ENCODE measurements at places on chromosomes 6 and 20.

- DNase-seq: no peak
These were observed 113.1 kb downstream of the SULF2 start for GRCh38 chr20:47672166-47672565.

GRCh38 chr6:170440437-170440836 lies 112.7 kb downstream of the PSMB1 start:
- DNase-seq: no peak

DNA sequence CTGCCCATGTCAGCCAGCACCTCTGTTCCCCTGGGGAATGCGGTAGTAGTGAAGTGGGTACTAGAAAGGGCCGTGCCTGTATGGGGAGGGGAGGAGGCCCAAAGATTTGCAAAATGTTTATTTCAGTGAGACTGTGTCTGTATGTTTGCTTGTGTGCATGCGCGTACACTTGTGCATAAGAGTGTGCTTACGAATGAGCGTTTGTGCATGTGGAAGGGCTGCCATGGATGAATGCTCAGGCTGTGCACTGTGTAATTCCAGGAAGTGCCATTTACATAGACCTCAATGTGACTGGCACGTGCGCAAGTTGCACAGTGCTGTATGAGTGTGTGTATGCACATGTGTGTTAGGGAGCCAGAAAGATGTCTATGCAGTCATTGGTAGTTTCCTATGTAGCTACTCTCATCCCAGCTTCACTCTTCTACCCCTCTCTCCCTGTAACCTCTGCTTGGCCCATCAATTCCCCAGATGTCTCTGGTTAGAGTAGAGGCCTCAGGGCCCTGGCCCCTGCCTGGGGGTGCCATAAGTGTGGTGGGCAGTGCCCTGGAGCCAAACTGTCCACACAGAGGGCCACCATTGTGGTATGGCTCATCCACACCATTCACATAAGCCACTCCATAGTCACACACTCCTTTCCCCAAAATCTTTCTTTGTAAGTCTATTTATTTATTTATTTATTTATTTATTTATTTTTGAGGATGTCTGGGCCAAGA lies 26.8 kb upstream of the SLC22A7 start:
- no peak for DNase-seq

GRCh38 chr20:24436160-24436559 lies 33.3 kb upstream of the SYNDIG1 start:
- no peak for DNase-seq

DNA sequence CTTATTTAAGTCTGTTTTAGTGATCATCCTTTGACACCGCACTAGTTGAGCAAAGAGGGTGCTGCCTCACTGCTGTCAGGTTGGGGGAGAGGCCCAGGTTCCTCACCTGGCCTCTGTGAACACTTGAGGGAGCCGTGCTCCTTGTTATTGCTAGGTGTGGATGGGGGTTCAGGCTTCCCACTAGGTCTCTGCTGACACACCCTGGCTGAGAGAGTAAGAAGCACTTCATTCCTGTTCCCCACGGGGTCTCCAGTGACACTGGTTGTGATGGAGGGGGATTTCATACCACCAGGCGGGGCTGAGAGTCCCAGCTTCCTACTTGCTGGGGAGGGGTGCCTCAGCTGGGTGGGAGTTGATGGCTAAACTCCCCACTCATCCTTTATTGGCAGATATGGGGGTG lies 11.1 kb upstream of the NOTCH4 start:
- DNase-seq: no peak

- DNase-seq: no peak
These were observed 435 bp downstream of the KIFC1 start for GRCh38 chr6:33391922-33392594.

GRCh38 chr6:35367646-35368037 lies 25.3 kb downstream of the PPARD start:
- DNase-seq: no peak

- DNase-seq: no peak
These were observed 357.3 kb downstream of the THBS2 start for GRCh38 chr6:168896321-168896720.

GRCh38 chr20:47925593-47925992 lies 140.3 kb upstream of the SULF2 start:
- DNase-seq: no peak

DNA sequence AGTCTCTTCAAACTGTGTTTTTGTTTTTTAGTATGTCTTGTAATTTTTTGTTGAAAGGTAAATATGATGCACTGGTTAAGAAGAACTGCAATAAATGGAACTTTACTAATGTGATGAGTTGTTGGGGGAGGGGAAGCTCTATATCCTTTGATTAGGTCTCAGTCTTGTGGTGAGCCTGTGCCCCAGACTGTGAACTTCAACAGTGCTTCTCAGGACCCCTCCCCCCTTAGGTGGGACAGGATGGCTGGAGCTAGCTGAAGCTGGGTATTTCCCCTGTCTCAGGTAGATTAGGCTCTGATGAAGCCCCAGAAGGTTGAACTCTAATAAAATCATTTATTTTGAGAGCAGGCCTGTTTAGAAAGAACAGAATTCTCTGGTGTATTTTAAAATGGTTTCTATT lies 31.4 kb upstream of the TASP1 start:
- no peak for DNase-seq

DNA sequence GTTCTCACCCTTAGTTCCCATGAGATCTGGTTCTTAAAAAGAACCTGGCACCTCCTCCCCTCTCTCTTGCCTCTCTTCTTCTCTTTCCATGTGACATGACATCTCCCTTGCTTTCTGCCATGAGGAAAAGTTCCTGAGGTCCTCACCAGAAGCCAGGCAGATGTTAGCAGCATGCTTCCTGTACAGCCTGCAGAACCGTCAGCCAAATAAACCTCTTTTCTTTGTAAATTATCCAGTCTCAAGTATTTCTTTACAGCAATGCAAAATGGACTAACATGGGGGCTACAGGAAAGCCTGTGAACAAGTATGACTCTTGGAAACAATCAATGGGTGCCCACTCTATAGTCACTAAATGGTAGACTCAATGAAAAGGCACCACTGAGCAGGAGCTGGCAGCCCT lies 34.5 kb downstream of the ADTRP start:
- no peak for DNase-seq

DNA sequence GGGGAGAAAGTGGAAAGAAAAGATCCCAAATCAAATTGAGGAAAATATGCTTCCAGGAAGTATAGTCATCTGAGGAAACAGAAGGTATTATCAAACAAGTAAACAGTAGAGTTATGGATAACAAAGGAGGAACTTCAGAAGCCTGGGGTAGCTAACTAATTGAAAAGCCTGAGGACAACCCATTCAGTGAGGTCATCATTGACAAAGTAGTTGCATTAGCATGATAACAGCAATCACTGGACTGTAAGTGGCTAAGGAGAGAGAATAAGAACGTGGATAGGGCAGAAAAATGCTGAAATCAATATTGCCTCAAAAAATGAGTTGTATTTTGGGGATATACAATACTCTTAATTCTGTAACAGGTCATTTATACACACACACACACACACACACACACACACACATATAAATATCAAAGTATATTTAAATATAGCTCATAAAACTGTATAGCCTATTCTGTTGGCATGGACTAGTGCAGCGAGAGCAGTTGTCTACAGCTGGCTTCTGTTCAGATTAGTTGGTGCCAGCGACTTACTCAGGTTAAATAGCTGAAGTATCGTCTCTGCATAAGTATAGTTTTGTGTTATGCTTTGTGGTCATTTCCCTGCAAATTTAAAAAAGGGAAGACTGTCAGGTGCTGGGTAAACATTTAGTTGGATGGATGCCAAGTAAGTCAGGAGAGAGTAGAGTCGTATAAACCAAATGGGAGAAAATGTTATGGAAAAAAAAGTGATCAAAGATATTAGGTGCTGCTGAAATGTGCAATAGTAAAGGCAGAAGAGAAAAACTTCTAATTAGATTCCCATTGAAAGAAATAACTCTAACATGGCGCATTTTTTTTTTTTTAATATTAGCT lies 33.8 kb upstream of the CTAGE9 start:
- DNase-seq: no peak

DNA sequence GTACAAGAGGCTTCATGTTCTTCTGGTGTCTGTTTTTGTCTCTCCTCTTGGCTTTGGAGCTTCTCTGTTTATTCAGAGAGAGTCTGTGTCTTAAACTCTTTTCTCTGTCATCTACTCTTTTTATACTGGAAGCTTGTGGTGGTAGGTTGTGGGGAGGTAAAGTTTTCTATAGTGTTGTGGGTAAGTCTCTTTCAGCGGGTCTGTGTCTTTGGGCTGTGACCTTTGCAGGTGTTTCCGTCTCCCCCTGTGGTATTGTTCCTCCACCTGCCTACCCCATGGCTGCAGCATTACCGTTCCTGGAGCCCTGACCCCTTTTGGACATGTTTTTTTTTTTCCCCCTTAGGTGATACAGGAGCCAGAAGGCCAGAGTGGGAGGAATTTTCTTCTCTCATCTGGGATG lies 37.9 kb upstream of the FERMT1 start:
- DNase-seq: no peak

GRCh38 chr20:16942756-16943155 lies 194.6 kb downstream of the OTOR start:
- no peak for DNase-seq

DNA sequence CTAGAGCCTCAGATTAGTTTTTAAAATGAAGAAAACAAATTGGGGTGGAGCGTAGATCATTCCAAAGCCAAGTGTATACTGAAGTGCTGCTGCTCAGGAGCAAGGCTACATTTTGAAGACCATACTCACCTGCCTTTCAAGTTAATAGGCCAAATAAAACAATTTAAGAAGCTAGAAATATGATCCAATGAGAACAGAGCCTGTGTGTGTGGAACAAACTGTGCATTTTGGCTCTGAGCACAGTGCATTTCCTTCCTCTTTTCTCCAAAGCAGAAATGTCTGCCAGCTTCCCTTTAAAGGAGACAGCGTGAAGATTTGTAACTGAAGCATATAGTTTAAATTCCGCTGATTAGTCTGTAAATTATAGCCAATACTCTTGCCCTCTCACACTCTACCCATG lies 3.2 kb upstream of the IFNGR1 start:
- no peak for DNase-seq

DNA sequence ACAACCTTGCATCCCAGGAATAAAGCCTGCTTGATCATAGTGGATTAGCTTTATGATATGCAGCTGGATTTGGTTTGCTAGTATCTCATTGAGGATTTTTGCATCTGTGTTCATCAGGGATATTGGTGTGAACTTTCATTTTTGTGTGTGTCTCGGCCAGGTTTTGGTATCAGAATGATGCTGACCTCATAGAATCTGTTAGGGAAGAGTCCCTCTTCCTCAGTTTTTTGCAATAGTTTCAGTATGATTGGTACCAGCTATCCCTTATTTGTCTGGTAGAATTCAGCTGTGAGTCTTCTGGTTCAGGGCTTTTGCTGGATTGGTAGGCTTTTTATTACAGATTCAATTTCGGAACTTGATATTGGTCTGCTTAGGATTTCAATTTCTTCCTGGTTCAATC lies 132.5 kb downstream of the ZFAND3 start:
- no peak for DNase-seq

DNA sequence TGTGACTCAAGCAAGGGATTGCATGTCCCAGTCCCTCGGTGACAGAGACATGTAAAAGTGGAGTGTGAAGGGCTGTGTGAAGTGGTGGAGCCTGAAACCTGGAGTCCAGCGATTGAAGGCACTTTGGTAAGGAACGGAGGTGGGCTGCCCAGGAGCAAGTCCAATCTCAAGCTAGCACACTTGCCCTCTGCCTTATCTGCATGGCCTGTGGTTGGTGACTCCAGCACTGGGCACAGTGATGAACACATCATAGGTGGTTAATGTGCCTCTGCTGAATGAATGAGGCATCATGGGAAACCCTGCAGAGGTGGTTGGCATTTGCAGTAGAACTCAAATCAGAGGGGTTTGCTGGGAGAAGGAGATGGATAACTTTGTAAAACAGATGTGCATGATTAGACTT lies 14.9 kb upstream of the ULBP3 start:
- DNase-seq: no peak

GRCh38 chr6:145561095-145562072 lies 173.9 kb downstream of the EPM2A start:
- no peak for DNase-seq

GRCh38 chr20:64049060-64049877 lies at the start of gene SOX18:
Gene SOX18, minus strand, starts transcription at chr20:64049639. Its CDS starts 123 bp downstream, at chr20:64049516.
- DNase-seq: no peak

DNA sequence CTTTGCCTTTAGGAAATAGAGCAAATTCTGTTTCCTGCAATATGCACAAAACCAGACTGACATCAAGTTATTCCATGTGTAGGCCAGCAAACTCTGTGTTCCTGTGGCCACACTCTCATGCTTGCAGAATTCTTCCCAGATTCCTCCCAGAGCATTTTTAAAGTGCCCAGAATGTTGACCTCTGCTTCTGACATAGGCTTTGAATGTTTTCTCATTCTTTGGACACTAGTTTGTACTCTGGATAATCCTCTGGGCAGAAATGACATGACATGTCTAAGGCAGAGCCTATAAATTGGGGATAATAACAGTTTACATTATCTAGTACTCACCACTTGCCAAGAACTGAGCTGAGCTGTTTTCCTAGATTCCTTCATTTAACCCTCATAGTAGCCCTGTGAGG lies 9.2 kb upstream of the EFHC1 start:
- DNase-seq: no peak

DNA sequence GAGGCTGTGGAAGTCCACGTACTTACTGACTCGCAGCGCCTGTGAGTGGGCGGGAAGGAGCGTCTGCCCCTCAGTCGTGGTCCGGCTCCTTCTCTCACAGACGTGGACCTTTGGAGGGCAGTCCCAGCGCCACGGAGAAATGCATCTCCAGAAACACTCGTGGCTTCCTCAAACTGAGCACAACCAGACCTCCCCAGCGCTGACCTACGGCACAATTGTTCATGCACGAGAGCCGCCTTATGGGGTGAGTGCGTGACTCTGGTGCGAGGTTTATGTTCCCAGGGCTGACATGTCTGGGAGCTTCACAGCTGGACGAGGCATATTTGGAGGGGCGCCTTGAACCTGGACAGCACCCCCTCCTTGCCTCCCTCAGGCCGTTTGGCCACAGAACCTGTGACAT lies 29.7 kb downstream of the FRMD1 start:
- no peak for DNase-seq

GRCh38 chr20:12699374-12700228 lies 309.2 kb upstream of the SPTLC3 start:
- DNase-seq: no peak

DNA sequence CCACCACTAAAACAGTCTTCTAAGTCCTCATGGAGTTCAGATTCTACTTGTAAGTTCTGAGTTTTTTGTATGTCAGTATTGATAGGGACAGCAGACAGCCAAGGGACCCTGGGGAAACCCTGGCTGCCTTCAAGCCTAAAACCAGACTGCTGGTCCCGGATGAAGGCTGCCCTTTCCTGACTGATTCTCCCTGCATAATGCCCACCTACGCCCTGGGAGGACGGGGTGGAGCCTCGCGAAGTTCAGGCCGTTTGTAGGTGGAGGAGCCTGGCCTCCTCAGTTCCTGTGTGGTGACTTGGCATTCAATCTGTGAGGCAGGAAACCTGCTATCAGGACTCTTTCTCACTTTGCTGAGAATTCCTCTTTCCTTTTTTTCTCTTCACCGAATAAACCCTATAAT lies 120.3 kb upstream of the LGSN start:
- DNase-seq: no peak

DNA sequence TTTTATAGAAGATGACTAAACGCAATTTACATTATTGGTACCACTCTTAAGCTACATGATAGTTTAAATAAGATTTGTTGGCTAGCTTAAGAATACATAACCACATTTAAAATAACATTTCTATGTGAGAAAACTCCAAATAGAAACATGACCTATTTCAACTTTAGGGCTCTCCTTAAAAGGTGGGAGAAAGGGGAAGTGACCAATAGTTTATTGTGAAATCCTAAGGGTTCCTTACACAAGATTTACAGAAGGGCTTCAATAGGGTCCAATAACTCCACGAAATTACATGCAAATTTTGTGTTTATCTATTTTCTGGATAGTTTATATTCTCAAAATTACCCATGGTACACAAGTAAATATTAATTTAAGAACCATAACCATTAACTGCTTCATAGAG lies 91.6 kb upstream of the DST start:
- DNase-seq: no peak

Data from CMK (cell line).